ENCODE measurements at places on chromosomes 7 and 10.
A peak's percentile ranks its signal among the peaks of the same experiment; 100 is the strongest.

- DNase-seq = peak; percentile 53
Measured at GRCh38 chr10:34364253-34365037, 450.7 kb downstream of the PARD3 start.

GRCh38 chr10:27893358-27893954 lies 105.4 kb downstream of the ODAD2 start:
- DNase-seq = no peak

DNA sequence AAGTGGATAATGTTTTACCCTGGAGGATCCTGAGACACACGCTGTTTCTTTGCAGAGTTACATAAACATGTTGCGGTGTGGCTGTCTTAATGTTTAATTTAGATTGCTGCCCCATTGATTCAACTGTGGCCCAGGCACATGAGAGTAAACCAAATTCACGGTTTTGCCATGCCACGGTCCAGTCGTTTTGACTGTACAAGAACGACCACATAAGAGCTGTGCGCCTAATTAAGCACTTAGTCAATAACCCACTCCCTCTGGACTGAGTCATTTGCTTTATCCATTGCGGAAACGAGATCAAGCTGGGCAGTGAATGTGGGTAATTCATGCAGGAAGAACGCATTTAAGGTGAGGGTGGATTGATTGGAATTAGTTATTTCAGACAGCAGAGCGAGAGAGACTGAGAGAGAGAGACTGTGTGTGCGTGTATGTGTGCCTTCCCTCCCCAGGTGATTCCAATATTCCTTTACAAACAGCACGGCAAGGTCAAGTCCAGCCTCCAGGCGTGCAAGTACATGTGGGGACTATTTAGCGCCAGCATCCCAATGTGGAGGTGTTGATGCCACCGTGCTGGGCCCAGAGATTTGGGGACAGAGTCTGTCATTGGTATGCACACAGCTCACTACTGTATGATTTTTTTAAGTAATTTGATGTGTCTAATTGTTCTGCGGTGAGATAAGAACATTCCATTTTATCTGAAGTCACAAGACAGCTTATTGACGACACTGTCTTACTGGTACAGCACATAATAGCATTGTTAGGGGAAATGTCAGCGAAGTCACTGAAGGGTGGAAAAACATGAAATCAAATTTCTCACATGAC lies 8.4 kb upstream of the TEX36 start:
- DNase-seq = no peak

GRCh38 chr10:93753621-93754250 lies 4.0 kb upstream of the LGI1 start:
- no peak for DNase-seq

DNA sequence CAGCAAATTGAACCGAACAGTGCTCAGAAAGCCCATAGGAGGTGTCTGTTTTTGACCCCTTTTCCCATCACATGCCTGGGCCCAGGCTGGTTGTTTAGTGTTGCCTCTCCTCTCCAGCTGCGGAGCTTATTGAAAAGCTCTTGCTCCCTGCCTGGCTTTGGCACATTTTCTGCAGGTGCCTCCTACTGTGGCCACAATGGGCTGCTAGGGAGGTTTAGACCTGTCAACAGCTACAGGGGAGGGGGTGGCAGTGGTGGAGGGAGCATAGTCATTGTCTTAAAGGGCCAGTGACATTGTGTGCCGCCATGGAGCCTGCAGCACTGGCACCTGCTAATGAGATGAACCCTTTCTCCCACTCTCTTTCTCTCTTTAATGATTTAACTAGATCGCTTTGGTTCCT lies 13.2 kb upstream of the ENO4 start:
- DNase-seq = no peak

DNA sequence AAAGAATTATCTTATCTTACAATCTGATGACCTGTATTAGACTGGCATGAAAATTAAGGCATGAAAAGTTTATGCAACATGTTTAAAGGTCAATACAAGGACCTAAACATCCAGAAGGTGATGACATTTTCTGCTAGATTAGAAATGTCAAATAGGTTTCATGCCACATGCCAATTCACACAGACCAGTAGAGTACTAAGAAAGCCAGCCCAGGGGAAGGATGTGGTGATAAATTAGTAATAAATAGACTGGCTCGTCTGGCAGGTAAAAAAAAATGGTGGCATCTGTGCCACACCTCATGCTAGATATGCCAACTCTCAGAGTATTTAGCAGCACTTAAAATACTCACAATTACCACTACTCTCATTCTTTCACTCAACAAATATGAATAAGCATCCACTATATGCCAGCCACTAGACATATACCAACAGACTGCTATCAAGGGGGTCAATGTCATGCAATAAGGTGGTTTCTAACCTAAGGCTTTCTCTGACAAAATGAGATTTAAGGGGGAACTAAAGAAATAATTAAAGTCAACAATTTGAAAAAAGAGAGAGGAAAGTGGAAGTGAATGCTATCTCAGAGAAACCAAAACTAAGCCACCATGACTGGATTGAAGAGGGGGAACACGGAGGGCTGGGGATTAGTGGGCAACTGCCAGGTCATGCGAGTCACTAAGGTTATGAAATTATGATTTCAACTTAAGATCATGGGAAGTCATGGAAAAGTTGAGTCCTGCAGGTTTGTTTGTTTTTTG lies 83.5 kb downstream of the SGMS1 start:
- DNase-seq = no peak

DNA sequence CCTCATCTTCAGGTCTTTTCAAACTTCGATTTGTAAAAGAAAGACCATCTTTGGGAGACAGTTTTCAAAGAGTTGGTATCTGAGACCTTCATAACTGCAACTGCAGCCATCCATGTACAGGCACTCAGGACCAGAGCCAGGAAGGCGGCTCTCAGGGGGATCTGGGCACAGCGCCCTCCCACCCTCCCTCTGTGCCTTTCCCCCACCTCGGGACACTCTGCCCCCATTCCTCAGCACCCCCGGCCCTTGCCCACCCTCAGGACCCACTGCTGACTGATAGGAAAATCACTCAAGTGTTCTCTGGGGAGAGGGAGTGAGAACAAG lies 143.6 kb downstream of the CUBN start:
- DNase-seq = no peak

- DNase-seq = no peak
Measured at GRCh38 chr10:9535744-9536143, 1481.3 kb downstream of the GATA3 start.

DNA sequence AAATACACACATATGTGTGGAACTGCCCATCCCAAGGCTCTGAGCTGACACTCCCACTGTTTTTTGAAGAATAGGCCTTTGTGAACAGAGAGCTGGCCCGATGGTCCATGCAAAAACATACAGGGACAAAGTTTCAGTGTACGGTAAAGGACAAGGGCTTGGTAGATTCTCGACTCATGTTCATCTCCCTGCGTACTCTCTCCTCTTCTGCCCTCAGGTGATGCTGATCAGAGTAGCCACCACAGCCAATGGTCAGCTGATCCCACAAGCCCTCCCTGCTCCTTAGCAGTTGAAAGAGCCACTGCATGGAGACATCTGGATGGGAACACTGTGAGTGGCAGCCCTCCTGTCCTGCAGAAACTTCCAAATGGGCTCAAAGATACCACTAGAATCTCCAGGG lies 23.1 kb upstream of the C10orf71 start:
- no peak for DNase-seq

GRCh38 chr7:50229964-50230363 lies 74.6 kb upstream of the IKZF1 start:
- DNase-seq = peak; percentile 18

DNA sequence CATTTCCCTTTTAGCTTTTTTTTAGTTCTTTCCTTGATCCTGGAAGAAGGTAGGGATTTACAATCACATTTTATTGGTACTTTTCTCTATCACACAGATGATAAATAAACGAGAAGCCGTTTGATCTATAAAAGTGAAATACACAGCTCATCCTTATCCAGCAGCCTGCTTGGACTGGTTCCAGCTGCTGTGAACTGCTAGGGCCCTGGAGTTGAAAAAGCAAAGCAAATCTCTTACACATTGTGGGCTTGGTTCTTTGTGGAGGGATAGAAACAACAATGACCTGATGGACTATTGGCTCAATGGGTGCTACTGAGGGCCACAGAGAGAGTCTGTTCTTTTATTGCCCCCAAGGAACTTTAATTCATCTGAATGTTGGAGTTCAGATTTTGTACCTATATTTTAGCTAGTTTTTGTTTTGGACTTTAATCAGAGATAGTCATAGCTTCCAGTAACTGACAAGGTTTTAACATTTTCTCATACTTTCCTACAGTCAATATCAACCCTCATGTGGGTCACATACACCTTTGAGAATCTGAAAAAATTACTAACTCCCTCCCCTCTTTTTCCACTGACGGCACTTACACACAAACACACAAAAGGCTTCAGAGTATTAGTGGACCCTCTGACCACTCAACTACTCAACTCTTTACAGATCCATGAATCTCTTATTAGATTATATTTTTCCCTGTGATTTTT lies 91.6 kb upstream of the CCDC6 start:
- no peak for DNase-seq

- DNase-seq = no peak
Measured at GRCh38 chr7:136717910-136718557, 150.4 kb upstream of the CHRM2 start.

DNA sequence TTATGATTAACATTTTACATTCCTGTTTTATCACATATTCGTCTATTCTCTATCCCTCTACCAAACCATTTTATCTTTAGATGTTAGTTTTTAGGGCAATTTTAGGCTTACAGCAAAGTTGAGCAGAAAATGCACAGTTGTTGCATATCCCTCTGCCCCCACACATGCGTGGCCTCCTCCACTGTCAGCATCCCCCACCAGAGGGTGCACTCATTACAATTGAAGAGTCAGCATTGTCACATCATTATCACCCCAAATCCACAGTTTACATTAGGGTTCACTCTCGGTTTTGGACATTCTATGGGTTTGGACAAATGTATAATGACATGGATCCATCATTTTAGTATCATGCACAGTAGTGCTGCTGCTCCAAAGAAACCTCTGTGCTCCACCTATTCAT lies 86.4 kb downstream of the WDR37 start:
- peak; percentile 11 for DNase-seq

GRCh38 chr7:90270431-90271178 lies 25.6 kb downstream of the CFAP69 start:
- DNase-seq = no peak

GRCh38 chr10:13349463-13350274 lies 1.6 kb upstream of the SEPHS1 start:
- peak; percentile 72 for DNase-seq

All from ACHN (cell line).